Central memory CD8-positive, alpha-beta T cell (primary cell): ENCODE measurements at places on chromosomes 13 and 19.

DNA sequence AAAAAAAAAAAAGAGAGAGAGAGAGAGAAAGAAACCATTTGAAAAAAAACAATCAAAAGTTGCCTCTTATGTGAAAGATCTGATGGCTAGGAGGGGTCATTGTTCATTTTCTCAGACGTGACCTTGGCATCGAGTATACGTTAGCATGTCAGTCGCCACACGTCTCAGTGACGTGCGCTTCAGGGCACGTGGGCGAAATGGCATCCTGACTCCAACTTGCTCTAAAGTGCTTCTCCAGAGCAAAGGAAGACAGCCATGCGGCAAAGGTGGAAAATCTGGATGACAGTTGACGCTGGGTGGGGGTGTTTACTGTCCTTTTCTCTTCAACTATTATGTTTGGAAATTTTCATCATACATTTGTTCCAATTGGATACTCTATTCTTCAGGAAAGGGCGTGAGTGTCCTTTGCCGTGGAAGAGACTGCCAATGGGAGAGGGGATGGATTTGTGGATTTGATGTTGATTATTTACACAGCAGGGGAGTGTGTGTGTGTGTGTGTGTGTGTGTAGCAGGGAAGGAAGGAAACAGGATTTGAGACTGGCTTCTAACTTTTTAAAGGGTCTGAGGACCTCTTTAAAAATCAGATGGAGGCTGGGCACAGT is 25.0 kb downstream of the KLF2 start:
- DNase-seq = no peak

DNA sequence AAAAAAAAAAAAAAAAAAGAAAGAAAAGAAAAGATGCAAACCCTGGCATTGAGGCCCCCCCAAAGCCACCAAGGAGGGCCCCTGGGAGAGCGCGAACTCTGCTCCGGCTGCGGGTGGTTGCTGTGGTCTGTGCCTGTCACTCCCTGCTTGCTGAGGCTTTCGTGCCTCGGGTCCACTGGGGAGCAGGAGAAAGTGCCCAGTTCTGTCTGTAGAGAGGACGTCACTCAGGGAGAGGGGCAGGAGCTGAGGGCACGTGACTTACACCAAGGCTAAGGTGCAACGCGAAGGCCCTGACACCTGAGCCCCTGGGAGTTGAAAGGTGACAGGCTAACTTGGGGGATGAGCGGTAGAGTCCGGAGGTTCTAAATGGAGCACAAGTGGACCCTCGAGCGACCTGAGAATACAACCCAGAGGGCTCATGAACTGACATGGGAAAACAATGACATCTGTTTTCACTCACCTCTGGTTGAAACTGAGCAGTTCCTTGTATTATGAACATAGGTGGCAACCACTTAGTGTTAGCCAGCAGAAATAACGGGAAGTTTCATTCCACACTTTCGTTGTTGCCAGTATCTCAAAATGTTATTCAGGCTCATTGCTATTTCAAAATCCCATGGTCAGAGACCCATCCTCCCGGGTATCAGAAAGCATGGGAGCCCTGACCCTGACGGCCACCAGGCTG is 69.2 kb upstream of the TM9SF2 start:
- DNase-seq = no peak

- DNase-seq = peak; percentile 75
These were observed 744 bp upstream of the POU2F2 start for GRCh38 chr19:42132851-42133528.

DNA sequence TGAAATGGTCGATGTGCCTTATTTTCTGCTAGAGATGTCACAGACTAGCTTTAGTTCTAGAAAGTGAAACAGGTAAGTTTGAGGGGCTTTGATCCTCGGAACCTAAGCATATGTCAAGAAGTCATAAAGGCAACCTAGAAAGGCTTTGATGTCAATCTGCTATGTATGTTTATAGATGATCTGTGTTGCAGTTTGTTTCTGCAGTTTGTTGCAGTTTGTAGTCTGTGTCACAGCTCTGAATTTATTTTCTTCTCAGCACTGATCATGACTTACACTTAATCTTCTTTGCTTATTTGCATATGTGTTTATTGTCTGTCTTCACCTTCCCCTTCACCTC is 5.9 kb downstream of the LSM14A start:
- no peak for DNase-seq

DNA sequence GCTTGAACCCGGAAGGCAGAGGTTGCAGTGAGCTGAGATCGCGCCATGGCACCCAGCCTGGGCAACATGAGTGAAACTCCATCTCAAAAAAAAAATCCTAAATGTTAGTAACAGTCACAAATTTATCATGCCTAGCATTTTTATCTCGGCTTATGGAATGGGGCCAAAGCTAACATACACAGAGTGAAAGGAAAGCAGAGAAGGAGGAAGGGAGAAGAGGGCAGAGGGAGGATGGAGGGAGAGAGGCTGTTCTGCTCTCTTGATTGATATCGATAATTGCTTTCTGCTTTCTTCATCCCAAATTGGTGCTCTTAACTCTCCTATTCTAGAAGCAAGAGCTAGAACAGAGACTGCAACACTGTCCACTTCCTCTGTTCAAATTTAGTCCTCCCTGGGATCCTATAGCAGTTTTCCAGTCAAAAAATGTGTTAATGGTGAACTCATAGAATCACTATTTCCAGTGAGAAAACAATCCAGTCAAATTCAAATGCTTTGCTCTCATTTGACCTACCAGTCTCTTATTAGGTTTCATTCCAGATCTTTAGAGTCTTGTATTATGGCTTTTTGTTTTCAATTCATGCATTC is 15.8 kb upstream of the TUBGCP3 start:
- DNase-seq = no peak

DNA sequence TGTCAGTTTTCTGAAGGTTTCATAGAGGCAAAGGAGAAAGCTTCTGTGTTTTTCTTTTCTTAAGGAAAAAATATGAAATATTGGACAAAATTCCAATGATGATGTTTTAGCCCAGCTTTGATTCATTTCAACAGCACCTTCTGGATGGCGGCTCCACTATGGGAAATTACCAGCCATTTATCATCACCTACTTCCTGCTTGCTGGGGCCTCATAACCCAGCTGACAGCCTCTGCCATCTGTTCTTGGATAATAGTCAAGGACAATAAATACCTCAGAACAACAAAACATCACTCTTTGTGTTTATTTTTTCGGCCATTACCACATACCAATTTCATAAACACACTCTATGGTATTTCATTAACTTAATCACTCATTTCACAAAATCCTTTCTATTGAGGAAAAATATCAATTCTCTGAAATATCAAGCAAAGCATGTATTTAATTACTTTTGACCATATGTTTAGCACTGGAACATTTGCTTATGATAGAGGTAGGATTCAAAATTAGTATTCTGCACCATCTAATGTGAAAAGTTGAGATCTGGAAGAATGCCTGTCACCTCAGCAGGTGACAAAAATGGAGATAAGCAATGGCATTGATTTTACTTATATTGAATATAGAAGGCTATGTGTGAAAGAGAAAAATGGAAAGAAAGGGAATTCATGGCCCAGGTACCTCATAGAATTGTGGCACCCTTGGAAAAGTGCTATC is 629.7 kb downstream of the LIG4 start:
- DNase-seq = no peak

DNA sequence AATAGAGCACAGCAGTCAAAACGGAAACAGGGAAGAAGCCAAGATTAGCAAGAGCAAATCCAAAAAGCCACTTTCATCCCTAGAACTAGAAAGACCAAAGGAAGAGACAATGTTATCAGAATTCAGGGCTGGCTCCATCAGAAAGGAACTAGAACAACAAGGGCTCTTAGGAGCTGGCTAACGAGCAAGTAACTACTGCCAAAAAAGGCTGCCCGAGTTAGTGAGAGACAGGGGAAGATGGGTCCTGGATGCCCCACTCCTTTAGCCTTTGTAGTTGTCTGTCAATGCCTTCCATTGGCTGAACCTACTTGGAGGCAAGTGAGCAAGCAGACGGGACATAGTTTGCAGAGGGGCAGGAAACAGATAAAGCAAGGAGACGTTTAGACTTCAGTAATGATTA is 240.4 kb downstream of the KLF12 start:
- no peak for DNase-seq

DNA sequence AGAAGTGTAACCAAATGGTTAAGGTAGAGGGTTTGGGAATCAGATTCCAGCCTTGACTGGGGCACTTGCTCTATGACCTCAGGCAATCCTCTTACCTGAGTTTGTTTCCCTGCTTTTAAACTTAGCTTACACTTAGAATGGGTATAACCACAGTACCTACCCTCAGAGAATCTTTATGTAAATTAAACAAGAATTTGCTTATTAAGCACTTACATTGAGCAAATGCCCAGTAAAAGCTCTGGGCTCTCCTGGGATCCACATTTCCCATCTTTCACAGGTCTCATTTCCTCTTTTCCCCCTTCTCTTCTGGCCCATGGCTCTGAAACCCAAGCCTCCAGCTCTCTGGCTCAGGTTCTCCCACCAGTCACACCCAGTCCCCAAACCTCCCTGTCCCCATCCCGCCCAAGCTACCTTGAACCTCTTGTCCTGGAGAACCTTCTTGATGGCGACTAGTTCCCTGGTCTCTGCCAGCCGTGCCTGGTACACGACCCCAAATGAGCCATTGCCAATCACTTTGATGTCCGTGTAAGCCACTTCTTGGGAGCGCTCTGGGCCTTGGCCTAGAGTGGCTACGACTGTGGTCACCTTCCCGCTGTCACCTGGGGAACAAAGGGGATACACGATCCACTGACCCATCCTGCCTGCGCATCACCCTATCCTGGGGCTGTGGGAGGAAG is 2.7 kb downstream of the GSK3A start:
- DNase-seq = no peak

- no peak for DNase-seq
These were observed 89.5 kb downstream of the SPRY2 start for GRCh38 chr13:80251403-80251802.

- no peak for DNase-seq
These were observed 386.6 kb downstream of the DIAPH3 start for GRCh38 chr13:59776924-59777690.

DNA sequence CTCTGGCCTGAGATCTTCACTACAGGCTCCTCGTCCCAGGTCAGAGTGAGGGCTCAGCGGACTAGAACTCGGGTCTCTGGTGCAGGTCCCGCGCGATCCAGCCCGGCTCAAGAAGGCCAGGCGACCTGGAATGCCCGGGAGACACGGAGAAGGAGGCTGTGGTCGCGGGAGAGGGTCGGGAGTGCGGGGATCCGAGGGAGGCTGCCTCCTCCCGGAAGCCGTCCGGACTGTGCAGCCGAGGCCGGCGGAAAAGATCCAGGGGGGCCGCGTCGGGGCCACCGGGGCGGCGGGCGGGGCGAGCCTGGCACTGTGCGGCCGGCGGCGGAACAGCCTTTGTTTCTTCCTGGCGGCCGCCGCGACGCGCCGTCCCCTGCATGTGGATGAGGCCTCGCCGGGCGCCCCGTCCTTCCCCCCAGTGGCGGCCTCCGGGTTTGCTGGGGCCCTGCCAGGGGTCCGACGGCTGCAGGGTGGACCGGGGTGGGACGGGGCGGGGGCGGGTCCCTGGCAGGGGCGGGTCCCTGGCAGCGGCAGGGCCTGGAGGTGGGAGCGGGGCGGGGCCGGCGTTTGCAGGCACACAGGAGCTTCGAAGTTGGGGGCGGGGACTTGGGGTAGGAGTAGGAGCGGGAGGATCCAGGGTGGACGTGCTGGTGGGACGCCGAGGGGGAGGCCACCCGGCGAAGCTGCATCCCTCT is 1.0 kb upstream of the SLC7A10 start:
- DNase-seq = no peak

- no peak for DNase-seq
These were observed 65.0 kb downstream of the MTUS2 start for GRCh38 chr13:28885181-28885580.

- DNase-seq = no peak
These were observed 179.1 kb downstream of the ZNF536 start for GRCh38 chr19:30551271-30551670.

- DNase-seq = no peak
These were observed 1248.1 kb upstream of the SLC10A2 start for GRCh38 chr13:104314321-104314720.

GRCh38 chr13:45737571-45738017 is 35.5 kb downstream of the CBY2 start:
- DNase-seq = no peak

DNA sequence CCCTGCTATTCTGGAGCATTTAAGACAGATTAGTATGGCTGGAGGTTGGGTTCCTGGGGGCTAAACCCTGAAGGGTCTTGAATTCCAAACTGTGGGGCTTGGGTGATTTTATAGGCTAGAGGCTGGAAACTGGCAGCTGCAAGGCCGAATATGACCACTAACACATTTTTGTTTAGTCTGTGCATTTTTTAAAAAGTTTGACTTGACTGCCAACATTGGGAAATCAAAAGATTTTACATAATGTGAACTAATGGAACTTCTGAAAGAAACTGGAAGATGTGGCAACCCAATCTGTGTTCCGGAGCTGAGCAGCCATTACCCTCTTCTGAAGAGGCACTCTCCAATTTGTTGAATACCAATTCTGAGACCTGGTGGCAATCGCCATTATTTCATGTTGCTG is 5.1 kb downstream of the ZNF784 start:
- no peak for DNase-seq

- DNase-seq = no peak
These were observed 100.0 kb upstream of the PCDH9 start for GRCh38 chr13:67330149-67330548.

DNA sequence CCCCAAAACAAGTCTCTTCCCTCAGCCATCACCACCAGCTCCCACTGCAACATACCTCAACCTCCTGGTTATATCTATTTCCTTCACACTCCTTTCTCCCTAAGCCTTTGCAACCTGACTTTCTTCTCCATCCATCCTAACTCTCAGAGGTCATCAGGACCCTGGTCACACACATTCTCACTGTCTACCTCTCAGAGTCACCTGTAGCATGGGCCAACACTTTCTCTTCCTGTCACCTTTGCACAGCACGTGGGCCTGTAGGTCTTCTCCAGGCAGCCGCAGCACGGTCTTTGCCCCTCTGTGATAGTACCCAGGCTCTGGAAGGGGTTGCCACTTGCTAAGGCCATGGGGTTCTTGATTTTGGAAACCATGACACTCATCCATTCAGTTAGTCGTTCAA is 921.1 kb downstream of the UQCRFS1 start:
- DNase-seq = no peak
